ENCODE measurements at places on chromosomes 5 and 9.

GRCh38 chr5:72681781-72682180, 134.7 kb upstream of the TNPO1 start:
- no peak for DNase-seq

DNA sequence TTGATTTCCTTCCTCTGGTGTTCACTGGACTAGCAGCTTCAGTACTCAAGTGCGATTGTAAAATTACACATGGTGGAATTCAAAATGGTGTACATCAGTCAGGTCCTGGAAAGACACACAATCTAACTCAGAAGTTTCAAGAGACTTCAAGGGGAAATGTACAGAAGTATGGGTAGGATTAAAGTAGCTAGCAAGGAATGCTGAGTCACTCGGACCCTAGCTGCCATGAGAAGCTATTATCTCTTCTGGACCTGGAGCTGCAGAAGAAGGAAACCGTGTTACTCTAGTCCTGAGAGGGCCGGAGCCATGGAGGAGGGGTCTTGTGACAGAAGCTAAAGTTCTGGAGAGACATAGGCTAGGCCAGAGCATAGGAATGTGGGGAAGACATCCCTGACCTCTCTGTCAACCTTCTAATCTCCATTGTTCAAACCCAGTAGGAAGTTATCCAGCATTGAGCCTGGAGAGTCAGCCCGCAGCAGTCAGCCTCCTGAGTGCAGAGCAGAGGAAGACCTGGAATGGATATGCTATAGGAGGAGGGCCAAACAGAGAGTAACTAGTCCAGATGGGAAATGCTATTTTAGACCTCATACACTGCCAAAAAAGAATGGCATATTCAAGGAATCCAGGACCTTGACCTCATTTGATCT, 84.3 kb downstream of the GHR start:
- no peak for DNase-seq

DNA sequence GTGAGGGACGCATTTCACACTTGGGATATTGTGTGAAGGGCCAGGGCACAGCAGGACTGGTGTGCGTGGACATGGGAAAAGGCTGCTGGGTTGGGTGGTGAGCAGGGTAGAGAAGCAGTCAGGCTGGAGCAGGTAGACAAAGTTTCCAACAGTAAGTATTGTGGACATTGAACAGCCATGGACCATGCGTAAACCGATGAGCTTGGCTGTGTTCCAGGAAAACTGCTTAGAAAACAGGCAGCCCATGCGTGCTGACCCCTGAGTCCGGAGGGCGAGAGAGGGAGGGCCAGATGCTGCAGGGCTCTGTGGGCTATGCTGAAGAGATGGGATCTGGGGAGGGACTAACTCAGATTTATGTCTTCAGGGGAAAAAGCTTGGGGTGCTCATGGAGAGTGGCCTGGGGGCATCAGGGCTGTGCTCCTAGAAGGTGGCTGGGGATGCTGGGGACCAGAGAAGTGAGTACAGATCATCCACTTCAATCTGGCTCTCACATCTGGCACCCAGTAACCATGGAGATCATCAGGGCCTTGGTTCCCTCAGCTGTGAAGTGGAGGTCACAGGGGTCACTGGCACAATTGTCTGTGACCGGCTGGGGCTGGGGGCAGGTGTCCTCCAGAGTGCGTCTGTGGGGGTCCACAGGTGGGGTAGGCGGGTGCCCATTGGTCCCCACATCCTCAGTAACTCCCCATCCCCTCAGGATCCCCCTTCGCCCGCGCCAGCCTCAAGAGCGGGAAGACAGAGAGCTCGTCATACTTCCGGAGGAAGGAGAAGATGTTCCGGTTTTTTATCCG, 93.3 kb downstream of the CACNA1B start:
- no peak for DNase-seq

DNA sequence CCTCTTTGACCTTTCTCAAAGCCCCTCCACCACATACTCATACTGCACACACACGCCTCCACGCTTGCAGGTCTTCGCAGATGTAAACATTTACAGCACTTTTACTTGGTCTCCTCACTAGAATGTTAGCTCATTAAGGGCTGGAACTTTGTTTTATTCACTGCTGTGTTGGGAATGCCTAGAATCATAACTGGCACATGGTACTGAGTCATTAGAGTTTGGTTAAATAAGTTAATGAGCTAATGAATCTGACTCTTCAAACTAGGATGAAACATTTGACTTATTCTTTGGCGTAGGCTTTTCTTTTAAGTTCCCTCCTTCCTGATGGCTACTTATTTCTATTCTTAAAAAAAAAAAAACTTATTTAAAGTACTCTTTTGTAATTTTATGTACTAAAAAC, 28.9 kb downstream of the MAN2A1 start:
- no peak for DNase-seq

DNA sequence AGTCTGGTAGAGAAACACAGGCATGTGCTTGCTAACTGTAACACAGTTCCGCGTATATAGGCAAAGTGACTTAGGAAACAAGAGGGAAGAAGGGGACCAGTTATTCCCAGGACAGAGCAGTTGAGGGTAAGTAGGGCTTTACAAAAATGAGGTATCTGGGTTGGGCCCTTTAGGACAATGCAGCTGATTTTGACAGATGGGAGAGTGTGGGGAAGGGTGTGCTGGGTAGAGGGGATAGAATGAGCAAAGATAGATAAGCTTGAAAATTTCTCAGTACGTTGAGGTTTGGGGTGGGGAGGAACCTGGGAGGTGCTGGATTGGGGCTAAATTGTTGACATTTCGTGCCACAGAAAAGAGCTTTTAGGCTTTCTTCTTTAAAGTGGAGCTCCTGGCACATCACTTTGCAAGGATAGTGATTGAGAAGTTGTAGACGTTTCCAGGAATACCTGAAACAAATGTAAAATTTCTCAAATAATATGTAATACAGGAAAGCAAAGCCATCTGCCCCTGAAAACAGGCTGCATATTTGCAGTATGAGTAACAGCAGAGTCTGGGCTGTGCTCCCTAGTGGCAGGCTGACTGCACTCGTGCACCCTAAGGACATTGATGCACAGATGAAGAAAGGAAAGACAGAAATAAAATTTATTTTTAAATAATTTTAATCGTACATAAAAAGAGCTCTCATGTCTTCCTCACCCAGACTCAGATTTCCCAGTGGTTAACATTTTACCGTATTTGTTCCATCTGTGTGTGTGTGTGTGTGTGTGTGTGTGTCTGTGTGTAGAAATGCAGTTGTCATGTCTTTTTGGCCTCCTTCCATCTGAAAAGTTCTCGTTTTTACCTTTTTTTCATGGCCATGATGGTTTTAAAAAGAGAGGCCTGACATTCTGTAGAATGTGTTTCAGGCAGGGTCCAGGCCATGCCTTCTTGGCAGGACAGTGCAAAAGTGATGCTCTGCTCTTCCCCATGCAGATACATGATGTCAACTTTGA, 144.9 kb upstream of the DMRT1 start:
- no peak for DNase-seq

DNA sequence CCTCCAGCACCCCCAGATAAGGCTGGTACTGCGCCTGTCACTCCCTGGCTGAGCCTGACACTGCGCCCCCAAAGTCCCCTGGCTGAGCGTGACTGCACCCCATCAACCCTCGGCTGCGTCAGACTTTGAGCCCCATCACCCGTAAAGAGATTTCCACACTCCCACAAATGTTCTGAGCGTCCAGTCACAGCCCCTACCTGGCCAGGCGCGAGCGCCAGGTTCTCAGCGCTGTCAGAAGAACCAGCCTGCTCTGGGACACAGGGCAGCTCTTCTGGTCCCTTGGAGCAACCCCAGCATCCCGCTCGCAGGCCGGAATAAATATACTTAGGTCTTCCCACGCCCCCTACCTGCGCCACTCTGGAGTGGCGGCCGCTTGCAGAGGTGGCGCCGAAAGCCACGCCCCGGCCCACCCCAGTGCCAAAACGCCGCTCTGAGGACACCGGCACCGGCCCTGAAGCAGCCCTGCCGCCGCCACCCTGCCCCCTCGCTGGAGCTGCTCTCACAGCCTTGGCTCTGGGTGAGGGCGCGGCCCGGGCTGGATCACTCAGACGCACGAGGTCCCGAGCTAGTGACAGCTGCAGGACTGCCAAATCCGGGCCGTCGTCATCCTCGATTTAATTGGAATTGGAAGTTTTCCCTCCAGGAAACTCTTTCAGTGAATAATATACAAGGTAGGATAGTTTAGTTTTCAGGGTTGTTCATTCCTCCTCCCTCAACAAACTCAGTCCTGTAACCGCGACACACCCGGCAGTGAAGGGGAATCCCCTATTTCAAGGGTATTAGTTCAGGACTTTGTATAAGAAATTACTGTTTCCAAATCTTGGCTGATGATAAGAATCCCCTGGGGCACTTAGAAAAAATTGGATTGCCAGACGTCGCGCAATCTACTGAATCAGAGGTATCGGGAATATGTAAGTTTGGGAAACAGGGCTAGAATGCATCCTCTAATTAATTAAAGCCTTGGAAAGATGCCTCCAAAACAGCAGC, 1.2 kb upstream of the CEMIP2 start:
- peak; percentile 41 for DNase-seq

- DNase-seq, result no peak
These were observed 126.4 kb upstream of the SLC12A2 start for GRCh38 chr5:127957183-127957582.

Data from amygdala (tissue), 56 donors.